ENCODE measurements at places on chromosomes 16 and 17.

- DNase-seq = no peak
These were observed 2.6 kb downstream of the CDK5RAP3 start for GRCh38 chr17:47973541-47973940.

DNA sequence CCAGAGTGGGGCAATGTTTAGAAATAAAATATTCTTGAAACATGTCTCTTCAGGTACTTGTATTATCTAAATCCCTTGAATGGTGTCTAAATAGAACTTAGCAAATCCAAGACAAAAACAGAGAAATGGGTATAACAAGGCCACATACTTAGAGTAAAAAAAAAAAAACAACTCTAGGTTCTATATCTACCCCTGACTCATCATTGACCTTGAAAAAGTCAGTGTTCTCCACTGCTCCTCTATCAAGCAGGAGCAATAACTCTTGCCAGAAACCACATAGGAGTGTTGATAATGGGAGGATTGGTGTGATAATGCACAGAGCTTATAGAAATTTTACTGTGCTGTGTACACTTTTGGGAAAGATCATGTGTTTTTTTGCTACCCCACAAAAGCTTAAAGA is 296.6 kb upstream of the PMFBP1 start:
- no peak for DNase-seq

GRCh38 chr16:25065899-25066298 is 45.6 kb upstream of the LCMT1 start:
- DNase-seq = no peak

DNA sequence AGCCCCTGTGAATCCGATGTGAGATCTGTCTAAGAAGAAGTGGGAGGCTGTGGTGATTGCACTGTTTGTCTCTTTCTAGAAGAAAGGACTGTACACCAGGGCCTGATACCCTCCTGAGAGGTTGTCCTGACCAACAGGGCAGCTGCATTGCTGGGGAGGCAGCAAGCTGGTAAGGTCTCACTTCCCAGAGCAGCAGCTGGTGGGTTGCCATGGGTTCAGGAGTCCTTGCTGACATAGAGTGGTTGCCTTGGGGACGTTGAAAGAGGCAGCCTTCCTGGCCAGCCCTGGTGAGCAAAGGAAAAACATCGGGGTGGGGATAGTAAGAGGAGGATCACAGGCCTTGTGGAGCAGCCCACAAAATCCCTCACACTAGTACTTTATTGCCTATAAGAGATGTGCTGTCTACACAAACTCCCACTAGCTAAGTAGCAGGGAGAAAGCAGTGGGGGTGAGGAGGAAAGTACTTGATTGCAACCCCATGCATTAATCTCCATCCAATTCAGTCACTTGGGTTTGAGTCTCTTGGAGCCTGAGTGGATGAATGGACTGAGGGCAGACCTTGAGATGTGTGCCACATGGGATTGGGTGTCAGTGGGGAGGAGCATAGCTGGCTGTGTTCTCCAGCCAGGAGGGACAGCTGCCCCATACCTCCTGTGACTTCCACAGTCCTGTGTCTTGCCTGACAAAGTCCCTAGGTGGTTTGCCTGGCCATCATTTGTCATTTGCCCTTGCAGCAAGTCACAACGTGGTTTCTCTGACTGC is 143.8 kb upstream of the RPL38 start:
- DNase-seq = no peak

DNA sequence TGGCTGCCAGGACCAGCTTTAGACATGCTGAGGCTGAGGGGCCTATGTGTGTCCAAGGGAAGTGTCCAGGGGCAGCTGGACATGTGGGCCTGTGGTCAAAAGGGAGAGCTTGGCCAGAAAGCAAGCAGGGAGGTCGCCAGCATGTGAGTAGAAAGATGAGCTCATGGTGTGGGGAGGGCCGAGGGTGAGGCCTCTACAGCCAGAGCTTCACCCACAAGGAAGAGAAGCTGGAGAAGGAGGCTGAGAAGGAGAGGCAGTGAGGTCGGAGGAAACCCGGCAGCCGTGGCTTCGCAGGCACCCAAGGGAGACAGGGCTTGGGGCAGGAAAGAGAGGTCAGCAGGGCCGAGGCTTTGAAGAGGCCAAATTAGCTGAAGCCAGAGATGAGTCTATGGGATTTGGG is 4.0 kb upstream of the HSD11B2 start:
- DNase-seq = no peak

DNA sequence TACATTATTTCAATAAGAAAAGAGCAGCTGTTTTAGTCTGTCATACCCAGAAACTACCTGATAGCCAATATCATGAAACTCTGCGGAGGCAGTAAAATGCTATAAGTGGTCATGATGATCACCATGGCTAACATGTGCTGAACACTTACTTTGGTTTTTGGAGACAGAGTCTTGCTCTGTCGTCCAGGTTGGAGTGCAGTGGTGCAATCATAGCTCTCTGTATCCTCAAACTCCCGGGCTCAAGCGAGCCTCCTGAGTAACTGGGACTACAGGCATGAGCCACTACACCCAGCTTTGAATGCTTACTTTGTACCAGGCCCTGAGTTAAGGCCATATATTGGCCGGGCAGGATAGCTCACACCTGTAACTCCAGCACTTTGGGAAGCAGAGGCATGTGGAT is 101.2 kb upstream of the DHX40 start:
- no peak for DNase-seq

DNA sequence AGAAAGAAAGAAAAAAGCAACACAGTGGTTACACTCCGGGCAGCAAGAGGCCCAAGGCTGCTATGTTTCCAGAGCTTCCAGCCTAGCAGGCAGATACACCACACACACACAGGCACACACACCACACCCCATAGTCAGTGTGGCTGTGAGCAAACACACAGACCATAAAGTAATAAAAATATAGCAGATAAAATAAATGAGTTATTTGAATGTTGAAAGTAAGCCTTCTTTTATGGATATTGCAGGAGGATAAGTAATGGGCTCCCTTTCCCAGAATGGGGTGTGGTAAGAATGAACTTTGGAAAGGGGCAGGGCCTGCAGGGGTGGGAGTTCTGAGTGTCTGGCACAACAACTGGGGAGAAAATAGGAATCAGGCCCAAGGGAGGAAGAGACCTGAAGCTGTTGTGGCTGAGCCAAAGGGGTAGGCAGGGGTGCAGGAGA is 4.8 kb upstream of the CDK5RAP3 start:
- no peak for DNase-seq

Data from activated CD4-positive, CD25-positive, alpha-beta regulatory T cell treated with anti-CD3 and anti-CD28 coated beads, Interleukin-2, amount 50 U/mL, for 16 hours (primary cell).